ENCODE measurements at places on chromosomes 6 and 20.

DNA sequence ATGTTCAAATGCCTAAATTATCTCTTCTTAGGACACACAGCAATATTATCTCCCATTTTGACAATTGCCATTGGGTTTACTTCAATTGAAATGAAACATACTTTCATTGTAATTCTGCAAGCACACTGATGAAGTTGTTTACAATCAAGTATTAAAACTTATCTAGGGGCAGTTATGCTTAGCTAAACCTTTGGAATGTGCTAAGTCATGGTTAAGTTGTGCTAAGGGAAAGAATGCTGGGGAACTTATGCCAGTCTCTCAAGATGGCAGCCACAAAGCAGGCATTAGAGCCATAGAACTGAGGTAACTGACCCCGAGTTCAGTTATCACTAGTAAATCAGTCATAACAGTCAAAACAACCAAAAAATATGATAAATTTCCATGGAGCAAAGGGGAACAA is 59.1 kb upstream of the NT5E start:
- DNase-seq, result no peak

DNA sequence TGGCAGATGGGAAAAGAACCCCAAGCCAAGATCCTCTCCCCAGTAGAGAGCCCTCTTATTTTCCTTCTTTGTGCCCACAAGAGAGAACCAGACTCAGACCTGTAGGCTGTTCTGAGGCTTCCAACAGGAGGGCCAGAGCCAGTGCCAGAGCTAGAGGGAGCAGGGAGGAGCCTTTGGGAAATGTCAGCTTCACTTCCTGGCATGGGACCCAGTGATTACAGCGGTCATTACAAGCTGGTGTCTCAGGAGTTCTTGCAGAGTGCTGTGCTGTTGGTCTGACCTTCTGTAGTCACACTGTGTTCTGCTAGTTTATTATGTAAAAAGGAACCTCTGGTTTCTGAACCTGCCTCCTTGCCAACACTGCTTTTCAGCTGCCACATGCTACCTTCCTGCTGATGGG is 38.9 kb downstream of the STK35 start:
- DNase-seq, result no peak

DNA sequence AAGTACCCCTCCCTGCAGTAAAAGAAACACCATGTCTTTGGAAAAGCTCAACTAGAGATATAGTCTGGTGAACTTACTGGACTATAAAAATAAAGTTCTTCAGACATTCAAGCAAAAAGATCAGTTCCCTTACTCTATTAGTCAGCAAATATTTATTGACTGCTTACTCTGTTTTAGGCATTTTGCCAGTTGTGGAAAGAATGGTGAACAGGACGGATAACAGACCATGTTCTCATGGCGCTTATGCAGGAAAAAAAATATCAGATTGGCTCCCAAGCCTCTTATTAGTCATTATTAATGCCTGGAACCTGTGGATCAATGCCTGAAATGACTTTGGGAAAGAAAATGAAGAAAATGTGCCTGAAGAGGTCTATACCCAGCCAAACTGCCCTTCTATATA is 282.2 kb upstream of the EPHA7 start:
- no peak for DNase-seq

- no peak for DNase-seq
Measured at GRCh38 chr20:12053353-12053752, 135.7 kb downstream of the BTBD3 start.

DNA sequence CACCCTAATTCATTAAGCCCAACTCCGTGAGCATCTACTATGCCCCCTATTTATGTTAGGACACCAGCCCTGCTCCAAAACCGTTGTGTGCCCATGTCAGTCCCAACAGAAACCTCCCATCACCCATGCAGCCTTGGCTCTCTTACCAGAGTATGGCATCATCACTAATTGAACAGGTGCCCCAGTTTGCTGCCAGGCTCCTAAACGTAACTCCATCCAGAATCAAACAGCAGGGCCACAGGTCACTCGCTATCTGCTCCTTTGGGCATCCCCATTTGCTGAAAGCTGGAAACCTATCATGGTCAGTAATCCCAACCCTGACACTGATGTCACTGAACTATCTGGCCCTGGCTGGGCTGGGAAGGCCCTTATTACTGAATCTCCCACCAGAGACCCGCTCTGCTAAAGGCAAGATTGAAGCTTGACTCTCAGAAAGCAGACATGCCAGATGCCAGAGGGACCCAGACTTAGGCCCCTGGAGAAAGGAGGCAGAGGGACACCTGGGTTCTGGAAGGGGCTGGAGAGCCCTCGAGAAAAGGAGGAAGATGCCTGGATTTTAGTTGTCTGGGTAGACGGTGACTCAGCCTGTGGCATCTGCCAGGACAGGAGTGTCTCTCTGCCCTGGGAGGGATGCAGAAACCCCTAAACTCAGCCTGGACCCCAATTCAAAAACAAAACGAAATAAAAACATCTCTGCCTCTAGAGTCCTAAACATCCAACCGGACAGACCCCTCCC is 14.0 kb downstream of the MUCL3 start:
- no peak for DNase-seq

GRCh38 chr6:170223718-170224693 is 66.9 kb downstream of the DLL1 start:
- no peak for DNase-seq

- DNase-seq, result no peak
Measured at GRCh38 chr6:148524471-148524882, 181.8 kb downstream of the SASH1 start.

GRCh38 chr20:60123096-60123495 is 164.9 kb downstream of the CDH26 start:
- DNase-seq, result no peak

DNA sequence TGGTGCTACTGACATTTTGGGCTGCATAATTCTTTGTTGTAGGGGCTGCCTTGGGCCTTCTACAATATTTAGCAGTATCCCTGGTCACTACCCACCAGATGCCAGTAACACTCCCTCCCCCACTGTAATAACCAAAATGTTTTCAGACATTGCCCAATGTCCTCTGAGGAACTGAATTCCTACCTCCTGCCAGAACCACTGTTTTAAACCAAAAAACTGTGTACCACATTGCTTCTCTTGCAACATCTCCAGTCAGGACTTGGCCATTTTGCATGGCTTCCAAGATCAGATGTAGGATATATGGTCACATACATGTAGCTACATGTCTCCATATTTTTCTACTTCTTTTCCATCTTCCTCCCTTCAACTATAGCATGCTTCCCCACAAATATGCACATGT is 97.4 kb upstream of the IFNGR1 start:
- DNase-seq, result no peak

- DNase-seq, result no peak
Measured at GRCh38 chr6:24325978-24326377, 31.9 kb downstream of the DCDC2 start.

DNA sequence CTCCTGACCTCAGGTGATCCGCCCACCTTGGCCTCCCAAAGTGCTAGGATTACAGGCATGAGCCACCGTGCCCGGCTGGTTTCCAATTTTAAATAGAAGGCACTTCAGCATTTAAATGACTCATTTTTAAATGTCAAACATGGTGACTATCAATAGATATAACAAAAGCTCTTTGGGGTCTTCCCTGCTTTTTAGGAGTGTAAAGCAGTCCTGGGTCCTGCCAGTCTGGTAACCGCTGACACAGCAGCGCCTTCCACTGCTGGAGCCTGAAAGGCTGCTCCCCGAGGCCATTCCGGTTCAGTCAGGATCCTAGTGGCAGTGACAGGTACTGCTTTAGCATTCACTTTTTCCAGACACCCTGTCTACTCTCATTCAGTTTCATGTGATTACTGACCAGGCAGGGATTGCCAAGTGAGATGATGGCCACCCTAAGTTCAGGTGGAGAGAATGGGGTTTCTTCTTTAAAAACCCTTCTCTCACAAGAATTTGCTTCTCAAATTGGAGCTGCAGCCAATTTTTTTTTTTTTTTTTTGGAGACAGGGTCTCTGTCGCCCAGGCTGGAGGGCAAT is 5.1 kb downstream of the DIDO1 start:
- DNase-seq, result peak; percentile 64

- no peak for DNase-seq
Measured at GRCh38 chr6:147479857-147480256, 28.6 kb upstream of the SAMD5 start.

DNA sequence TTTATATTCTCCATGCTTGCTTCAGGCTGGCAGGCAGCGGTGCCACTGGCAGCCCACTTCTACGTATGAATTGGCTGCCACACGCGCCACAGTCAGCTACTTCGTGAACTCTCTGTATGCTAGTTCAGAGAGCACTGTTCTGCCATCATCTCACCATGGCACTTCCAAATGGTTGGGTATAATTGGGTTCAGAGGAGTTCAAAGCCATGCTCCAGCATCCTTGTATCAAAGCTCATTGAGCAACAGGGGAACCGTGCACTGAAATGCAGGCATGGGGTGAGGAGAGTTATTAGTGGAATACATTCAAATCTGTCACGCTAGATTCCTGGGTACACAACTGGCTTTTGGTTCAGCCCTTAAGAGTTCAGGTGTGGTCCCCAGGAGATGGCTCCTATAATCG is 519.9 kb upstream of the NOX3 start:
- DNase-seq, result no peak

DNA sequence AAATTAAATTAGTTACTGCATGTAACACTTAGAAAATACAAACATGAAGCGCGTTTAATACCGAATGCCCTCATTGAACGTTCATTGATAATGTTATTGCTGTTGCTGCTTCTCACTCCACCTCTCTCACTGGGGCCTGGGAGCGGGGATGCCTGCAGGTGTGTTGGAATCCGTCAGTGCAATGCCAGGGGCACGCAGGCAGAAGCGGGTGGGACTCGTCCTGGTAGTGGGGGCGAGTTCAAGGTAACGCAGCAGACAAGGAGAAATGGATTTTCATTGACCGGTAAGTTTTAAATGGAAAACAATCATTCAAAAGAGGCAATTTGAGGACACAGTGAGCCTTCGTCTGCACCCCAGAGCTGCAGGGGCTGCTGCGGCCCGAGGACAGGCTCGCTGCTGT is 71.2 kb upstream of the AFDN start:
- no peak for DNase-seq

DNA sequence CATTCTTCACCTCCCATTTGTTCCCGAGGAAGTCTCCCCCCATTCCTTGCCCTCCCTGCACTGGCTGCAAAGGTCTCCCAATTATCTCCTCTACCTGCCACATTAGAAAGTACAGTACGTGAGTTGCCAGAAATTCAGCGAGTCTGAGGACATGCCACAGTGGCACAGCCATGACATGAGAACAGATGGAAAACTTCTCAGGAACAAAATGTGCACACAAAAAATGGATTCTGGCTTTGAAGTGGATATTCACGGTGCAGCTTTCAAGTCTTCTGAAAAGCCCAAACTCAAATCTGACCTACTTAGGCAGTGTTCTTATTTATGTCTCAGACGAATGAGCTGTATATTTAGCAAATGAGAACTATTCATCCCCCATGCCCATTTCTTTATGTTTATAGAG is 269.1 kb upstream of the ARID1B start:
- DNase-seq, result no peak

DNA sequence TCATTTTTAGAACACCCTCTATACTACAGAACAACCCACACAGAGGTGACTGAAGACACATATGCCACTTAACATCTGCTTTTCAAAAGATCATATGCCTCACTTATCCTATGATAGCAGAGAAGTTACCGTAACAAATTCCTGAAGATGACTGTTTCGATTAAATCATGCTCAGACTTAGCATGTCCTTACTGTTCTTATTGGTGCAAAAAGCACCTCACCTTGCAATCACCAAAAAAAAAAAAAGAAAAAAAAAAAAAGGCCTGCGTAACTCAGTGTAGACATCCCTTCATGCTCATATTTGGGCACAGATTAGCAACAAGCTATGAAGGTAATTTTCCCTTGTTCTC is 17.7 kb upstream of the DST start:
- DNase-seq, result no peak

GRCh38 chr6:27025351-27025750 is 222.2 kb upstream of the PRSS16 start:
- DNase-seq, result no peak

- no peak for DNase-seq
Measured at GRCh38 chr6:30938730-30939129, 2.0 kb upstream of the MUCL3 start.

DNA sequence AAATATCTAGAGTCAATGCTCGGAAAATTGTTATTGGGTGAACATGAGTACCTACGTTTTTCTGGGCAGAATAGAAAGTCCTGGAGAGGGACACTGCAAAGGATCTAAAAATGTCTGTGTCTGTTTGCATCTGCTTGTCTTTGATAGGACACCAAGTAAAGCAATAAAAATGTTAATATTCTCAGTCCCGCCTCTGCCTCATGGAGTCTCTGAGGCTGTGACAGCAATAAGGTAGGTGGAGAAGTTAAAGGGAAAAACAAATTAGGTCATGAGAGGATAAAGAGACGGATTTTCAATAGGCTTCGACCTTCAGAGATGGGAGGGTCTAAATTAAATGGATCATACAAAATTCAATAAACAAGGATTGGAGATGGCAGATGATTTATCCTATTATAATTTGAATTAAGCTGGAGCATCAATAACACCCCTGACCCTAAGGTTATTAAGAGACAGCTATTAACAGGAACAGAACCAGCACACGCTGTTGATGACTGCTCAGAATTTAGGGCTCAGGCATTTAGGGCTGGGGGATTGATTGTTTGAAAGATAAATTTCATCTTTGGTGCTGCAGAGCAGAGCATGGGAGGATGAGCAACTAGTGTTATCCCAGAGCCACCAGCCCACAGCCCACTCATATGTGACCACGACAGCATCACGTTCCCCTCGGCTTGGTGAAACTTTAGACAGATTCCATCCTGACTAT is 620.3 kb upstream of the CDH4 start:
- no peak for DNase-seq

DNA sequence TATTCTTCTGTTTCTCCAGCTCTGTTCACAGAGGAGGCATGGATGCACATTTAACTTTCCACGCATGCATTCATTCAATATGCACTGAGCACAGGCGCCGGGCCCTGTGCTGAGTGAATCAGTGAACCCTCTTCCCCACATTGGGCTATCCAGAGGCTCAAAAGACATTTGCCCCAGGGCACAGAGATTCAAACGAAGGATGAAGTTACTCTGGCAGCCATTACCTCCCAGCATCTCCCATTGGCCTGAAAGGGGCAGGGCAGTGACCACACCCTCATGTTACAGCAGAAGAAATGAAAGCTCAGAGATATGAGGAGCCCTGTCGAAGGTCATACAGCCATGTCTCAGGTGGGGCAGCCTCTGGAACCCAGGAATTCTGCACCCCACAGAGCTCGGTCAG is 26.7 kb upstream of the NOL4L start:
- no peak for DNase-seq

DNA sequence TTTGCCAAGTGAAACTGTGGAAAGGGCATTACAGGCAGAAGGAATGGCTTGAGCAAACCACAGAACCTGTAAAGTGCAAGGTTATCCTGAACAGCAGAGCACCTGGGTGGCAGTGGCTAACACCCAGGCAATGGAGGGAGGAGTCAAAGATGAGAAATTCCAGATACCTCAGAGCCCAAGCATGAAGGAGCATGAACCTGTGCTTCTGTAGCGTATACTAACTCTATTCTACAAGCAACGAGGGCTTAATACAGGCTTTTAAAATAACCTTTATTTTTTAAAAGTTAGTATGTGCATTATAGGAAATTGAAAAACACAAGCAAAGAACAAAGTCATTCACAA is 77.0 kb downstream of the CNBD2 start:
- DNase-seq, result no peak
